Cardiac atrium fibroblast (primary cell): ENCODE measurements at places on chromosomes 3 and 15. TPM values are rescaled to one million over a fixed set of nuclear protein-coding genes. Genes with fewer than 3 reads are reported as not detected.

The UBP1 gene
- total RNA-seq = 54.3 and 54.5 TPM in 2 replicates

The ACP3 gene
- 1.5 and 1.8 TPM in 2 replicates for total RNA-seq

The LRRK1 gene
- 11.2 and 13.0 TPM in 2 replicates for total RNA-seq

The EXD1 gene
- not detected in 2 replicates for total RNA-seq

The RNF168 gene
- total RNA-seq = 7.0 and 7.9 TPM in 2 replicates

The RAD51 gene
- total RNA-seq = 3.4 and 9.1 TPM in 2 replicates

The GUCA1C gene
- total RNA-seq = not detected in 2 replicates

The FETUB gene
- total RNA-seq = not detected in 2 replicates

The ACOX2 gene
- 9.9 and 12.0 TPM in 2 replicates for total RNA-seq

The CHST2 gene
- total RNA-seq = 61.7 and 74.7 TPM in 2 replicates

The MINAR1 gene
- total RNA-seq = 0.36 and 0.49 TPM in 2 replicates

The LSAMP gene
- total RNA-seq = 0.16 and 0.18 TPM in 2 replicates

The SLC6A20 gene
- not detected in 2 replicates for total RNA-seq

The PLA1A gene
- not detected in 2 replicates for total RNA-seq

The TYRO3 gene
- total RNA-seq = 8.8 and 15.7 TPM in 2 replicates

The TEX9 gene
- 0.16 and 2.0 TPM in 2 replicates for total RNA-seq

The CERS3 gene
- not detected in 2 replicates for total RNA-seq
